ENCODE measurements at places on chromosomes 1 and 21. TPM values are rescaled to one million over a fixed set of nuclear protein-coding genes. Genes with fewer than 3 reads are reported as not detected.

GRCh38 chr1:36835017-36835695 is 199.2 kb downstream of the GRIK3 start:
- peaks cover 9% of the 10 kb centered on the region for H3K27me3 ChIP-seq
- peaks cover 3% of the 10 kb centered on the region for H3K36me3 ChIP-seq
- H3K4me3 ChIP-seq: no peak overlapping the region
- DNase-seq: no peak
- H3K27ac ChIP-seq: no peak overlapping the region

The PAPPA2 gene
- 0.33 TPM for total RNA-seq

The KCNJ15 gene
- 0.97 TPM for total RNA-seq

The CFH gene
- 67.9 TPM for total RNA-seq

- H3K4me1 ChIP-seq: peaks cover 34% of the 10 kb centered on the region
- no peaks in the 10 kb centered on the region for H3K36me3 ChIP-seq
- H3K27me3 ChIP-seq: no peaks in the 10 kb centered on the region
- DNase-seq: no peak
- no peak overlapping the region for H3K4me3 ChIP-seq
- H3K27ac ChIP-seq: no peak overlapping the region
Measured at GRCh38 chr1:200363264-200363933, 46.4 kb downstream of the ZNF281 start.

DNA sequence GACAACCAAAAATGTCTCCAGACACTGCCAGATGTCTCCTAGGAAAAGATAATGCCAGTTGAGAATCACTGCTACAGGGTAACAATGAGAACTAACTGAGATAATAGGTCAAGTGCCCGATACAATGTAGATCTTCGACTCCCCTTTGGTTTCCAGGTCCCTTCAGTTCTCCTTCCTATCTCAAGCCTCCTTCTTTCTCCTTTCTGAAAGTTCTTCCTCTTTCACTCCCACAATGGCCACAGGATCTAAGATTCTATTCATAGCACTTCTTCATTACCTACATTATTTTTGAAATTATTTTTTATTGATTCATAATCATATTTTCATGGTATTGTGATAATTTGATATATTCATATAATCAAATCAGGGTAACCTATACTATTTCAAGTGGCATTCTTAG is 6.3 kb downstream of the PFDN2 start:
- no peak for DNase-seq
- no peak overlapping the region for H3K4me3 ChIP-seq
- no peaks in the 10 kb centered on the region for H3K36me3 ChIP-seq
- no peak overlapping the region for H3K27ac ChIP-seq
- H3K27me3 ChIP-seq: peaks cover 3% of the 10 kb centered on the region

GRCh38 chr1:228018961-228019721 is 12.3 kb downstream of the WNT3A start:
- H3K27ac ChIP-seq: no peak overlapping the region
- DNase-seq: no peak
- peaks cover 17% of the 10 kb centered on the region for H3K27me3 ChIP-seq

Measured in endothelial cell (in vitro differentiated cells).